Brain pericyte (primary cell): ENCODE measurements at places on chromosomes 3 and 15.

GRCh38 chr3:102124282-102124681 is 275.0 kb downstream of the NFKBIZ start:
- DNase-seq: peak; percentile 15

DNA sequence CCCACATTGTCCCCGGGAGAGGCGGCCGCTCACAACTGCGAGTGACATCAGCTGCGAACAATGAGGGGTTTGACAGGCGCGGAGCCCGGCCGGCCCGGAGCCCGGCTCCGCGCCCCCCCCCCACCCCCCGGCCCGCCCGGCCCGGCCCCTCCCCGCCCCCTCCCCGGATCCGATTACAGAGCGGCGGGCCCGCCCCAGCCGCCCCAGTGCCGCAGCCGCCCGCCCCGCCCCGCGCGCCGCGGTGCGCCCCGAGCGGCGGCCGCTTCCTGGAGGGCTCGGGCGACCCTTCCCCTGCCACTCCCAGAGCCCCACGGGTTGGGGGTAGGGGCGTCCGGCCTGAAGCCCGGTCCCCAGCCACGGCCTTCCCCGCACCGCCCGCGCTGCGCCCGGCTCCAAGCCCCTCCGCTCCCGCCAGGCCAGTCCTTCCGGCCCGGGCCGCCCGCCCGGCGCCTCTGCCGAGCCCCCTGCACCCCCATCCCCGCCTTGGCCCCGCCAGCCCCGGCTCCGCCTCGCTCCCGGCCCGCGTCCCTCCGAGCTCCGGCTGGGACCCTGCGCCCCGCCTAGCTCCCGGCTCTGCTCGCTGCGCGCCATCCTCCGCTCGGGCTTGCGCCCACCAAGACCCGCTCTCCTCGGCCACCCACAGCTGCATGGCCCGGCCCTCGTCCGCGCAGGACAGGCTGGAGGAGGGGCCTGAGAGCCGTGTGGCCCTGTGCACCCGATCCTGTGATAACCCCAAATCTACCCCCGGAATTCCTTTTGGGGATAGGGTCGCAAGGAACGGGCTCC is at the start of gene PCBP4:
TSS of gene PCBP4 (minus strand) at position 71 of the 786 bp plus-strand sequence. CDS start 6,214 bp downstream, outside the sequence.
- DNase-seq: no peak

DNA sequence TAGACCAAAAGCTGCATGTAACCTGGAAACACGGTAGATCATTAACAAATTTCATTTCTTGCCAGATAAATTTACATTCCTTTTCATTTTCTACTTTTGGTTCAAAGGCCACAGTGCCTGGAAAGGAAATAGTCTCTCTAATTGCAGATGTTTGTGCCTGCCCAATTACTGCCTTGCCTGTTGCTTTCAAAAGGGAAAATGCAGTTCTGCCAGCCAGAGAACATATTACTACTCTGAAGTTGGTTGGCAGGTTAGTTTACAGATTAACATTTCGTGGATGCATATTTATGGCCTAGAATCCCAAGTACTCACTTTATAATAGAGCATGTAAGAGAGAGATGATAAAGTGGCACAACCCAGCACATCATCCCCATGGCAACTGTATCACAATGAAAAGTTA is 124.3 kb upstream of the LRRC3B start:
- no peak for DNase-seq

- no peak for DNase-seq
Observed at GRCh38 chr15:96121086-96121920, 209.2 kb upstream of the NR2F2 start.

DNA sequence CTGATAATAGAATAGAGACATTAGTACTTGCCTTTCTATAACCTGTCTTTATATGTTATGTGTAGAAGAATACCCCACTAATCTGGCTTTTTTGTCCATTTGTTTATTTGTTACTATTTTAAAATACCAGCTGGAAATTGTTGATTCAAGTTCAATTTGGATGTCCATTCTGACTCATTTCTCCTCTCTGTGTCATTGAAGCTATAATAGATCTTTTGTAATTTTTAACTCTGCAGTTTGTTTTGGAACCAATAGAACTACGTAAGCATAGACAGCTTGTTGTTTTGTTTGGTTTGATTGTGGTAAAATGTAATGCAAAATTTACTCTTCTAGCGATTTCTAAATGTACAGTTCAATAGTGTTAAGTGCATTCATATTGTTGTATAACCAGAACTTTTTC is 390.4 kb downstream of the ZIC1 start:
- peak; percentile 20 for DNase-seq

GRCh38 chr3:189718215-189718614 is 87.0 kb downstream of the TP63 start:
- DNase-seq: no peak

GRCh38 chr15:99102332-99103235 is 2.3 kb upstream of the SYNM start:
- no peak for DNase-seq

DNA sequence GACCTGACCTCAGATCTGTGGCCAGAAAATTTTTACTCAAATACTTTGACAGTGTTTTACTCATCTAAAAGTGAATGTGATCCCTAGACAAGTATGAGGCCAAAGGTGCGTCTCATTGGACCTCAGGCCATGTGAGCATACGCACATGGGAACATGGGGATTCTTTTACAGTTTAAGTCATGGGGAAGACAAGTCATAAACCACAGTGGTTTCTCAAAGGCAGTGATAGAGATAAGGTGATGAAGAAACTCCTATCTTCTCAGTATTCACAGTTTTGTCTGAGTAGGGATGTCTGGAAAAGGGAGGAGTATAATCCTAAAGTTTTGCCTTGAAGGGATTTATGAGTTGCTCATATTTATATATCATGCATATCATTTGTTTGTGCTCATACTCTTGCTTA is 173.8 kb downstream of the FNDC3B start:
- no peak for DNase-seq

- no peak for DNase-seq
Observed at GRCh38 chr3:46367811-46368210, 2.9 kb upstream of the CCR5 start.

DNA sequence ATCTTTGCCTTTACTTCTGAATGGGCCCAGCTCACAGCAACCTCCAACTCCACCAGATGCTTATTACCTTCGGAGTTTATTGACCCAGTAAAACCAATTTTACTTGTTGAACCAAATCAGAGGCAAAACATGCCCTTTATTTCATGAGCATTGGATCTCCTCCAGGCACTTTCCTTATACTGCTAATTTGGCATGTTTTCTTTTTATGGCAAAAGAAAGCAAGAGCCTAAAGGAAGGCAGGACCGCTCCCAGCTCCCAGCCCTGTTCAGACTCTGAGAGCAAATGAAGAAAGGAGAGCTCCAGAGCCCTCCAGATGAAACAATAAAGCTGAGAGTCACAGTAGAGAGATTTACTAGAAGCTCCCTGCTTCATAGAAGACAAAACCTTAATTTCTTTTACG is 81.5 kb upstream of the NR2E3 start:
- DNase-seq: no peak

GRCh38 chr3:195183071-195183776 is 87.7 kb downstream of the XXYLT1 start:
- no peak for DNase-seq

- no peak for DNase-seq
Observed at GRCh38 chr3:139481116-139481515, 4.8 kb upstream of the RBP2 start.

- no peak for DNase-seq
Observed at GRCh38 chr3:142580061-142580423, 1.5 kb upstream of the ATR start.

DNA sequence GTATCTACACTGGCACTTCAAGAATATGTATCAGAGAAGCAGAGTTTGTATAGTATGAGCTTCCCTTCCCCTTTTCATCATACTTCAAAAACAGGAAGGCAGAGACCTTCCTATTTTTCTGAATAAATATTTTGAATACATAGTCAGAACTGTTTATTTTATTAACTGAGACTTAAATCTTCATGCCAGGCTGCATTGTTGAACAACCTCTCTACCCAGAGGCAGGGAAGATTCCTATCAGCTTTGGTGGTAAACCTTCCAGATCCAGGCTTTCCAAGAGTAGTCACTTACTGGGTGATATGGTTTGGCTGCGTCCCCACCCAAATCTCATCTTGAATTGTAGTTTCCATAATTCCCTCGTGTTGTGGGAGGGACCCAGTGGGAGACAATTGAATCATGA is 217.4 kb upstream of the ATP11B start:
- no peak for DNase-seq

DNA sequence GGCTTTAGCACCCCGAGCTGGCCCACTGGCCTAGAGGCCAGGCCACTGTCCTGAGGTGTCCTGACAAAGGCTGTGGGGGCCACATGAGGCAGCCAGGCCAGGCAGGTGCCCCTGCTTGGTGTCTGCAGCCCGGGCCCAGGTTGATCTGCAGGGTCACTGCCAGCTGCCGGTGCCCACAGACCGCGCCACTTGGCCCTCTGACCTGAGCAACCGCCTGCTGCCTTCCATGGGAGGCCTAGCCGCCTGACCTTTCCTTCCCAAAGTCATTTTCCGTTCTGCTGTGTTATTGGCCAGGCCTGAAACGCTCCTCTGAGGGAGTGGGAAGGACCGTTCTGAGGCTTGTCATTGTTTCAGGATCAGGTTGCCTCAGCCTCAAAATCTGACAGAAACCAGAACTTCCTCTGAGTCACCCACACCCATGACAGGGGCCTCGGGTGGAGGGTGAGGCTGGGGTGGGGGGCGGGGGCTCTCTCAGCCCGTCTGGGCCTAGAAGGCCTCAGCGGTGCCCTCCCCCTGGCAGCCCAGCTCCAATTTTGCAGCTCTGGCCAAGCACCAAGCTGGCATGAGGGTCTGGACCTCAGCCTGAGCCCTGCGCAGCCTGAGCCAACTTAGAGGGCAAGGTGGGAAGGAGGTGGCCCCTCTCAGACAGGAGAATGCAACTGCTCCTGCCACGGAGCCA is 140.7 kb upstream of the MEF2A start:
- DNase-seq: no peak

DNA sequence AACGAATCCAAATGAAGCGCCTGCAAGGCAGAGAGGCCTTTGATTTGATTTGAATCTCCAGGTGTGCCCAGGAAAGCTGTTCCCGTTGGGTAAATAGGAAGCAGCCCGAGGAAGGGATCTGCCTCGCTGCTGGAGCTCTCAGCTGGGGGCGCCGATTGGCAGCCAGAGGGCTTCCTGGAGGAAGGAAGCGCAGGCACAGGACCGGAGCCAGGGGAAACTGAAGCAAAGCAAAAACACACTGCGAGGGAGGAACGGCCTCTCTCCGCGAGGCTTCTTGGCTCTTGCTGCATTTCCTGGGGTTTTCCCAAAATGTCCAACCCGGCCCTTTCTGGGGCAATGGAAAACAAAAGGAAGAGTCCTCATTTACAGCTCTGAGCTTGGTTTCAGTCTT is 80.3 kb downstream of the TMEM266 start:
- no peak for DNase-seq

DNA sequence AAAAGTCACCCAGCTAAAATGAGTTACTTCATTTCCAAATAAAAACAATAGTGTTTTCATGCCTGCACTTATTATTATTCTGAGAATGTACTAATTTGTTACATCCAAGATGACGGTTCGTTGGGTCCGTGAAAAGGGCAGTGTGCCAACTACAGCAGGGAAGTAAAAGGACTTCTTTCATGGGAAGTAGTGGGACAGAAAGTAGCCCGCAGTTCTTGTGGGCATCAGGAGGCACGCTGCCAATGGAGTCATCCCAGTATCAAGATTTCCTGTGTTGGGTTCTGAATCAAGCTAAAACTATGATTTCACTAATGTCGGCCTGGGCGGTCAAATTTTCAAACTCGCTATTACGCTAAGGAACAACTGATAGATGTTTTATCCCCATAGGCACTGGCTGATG is 254.5 kb upstream of the SOX2 start:
- no peak for DNase-seq

DNA sequence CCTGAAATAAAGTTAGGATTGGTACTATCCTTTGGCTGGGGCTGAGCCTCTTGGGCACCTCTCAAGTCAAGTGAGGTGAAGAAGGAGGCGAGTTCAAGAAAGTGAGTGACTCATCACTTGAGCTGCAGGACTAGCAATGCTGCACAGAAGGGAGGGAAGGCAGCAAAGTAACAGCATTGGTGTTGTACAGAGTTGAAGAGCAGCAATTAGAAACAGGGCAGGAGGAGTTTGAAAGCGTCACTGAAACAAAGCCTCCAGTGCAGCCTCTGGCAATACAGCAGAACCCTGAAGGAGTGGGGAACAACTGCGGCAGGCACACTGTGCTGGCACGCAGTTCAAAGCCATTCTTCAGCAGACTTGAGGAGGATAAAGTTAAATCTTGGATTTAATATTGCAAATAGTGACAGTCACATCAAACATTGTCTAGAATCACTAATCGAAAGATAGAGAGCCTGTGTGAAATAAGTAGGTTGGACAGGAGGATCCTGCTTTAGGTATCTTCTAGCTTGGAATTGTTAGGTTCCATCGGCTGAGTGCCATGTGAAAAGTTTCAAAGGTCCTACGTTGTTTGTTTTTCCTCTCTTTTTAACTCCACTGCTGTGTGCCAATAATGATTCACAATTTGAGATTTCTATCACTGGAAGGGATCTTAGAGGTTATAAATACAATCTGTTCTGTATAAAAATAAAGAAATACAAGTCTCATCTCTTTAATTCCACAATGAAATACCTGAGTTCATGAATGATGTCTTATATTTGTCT is 479.8 kb downstream of the NAALADL2 start:
- DNase-seq: peak; percentile 48

- DNase-seq: no peak
Observed at GRCh38 chr3:35383216-35383615, 256.1 kb upstream of the ARPP21 start.

- no peak for DNase-seq
Observed at GRCh38 chr3:157922614-157923013, 183.6 kb downstream of the SHOX2 start.

DNA sequence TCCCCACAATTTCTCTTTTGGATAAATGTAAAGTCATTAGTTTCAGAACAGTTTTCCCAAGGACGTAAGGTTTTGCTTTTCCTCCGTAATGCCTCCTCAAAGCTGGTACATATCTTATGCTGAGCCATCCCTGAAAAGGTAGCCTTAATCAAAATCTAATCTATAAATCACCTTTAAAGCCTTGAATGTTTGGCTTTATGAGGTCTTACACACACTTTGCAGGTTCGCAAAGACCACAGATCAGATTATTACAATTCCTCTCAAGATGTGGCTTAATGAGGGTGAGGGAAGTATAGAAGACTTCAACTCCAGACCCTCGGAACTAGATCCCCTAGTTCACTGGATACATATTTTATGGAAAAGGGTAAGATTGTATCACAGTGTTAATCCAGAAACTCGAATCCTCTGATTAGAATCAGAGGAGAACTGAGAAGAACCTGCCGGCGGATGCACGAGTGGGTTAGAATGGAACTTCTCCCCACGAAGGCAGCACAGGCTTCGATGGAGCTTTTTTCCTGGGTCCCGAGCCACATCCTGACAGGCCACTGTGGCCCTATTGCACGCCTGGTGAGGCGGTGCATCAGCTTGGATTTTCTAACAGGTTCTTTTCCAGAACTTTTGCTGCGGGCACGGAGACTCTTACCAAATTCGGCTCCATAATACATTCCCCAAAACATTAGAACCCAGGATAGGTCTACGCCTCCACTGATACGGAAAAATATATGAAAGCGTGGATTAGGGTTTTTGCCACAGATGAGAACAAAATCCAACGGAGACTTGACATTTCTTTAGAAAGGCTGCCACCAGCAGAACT is 1.2 kb downstream of the CTXND1 start:
- no peak for DNase-seq
